ENCODE measurements at places on chromosomes 4 and X. TPM values are rescaled to one million over a fixed set of nuclear protein-coding genes. Genes with fewer than 3 reads are reported as not detected.

DNA sequence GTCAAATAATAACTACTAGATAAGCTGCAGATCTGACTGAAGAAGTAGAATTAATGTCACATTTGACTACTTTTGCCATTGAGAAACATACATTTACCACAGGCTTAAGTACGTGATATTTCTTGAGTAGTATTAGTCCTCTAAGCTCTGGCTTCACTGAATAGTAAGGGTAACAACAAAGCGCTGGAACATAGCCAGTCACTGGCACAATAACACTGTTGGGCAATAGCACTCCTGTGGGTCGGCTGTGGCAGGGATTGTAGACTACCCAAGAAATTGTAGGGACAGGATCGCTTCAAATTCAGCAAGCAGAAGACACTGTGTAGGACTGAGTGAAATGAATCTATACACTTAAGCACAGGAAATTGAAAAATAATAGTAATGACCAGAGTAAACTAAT, 27.1 kb upstream of the IL15 start:
- no peak overlapping the region for H3K27ac ChIP-seq
- no peak for DNase-seq
- peaks cover 6% of the 10 kb centered on the region for H3K36me3 ChIP-seq
- no peak overlapping the region for H3K4me3 ChIP-seq

- no peak for DNase-seq
- peak overlapping the region; percentile 0 for H3K27ac ChIP-seq
- no peaks in the 10 kb centered on the region for H3K27me3 ChIP-seq
- peaks cover 15% of the 10 kb centered on the region for H3K4me1 ChIP-seq
- H3K4me3 ChIP-seq, result no peak overlapping the region
- peaks cover 55% of the 10 kb centered on the region for H3K36me3 ChIP-seq
Observed at GRCh38 chr4:105453550-105454205, 20.2 kb downstream of the PPA2 start.

Gene NPFFR2
- not detected for total RNA-seq

Gene CLCN5
- total RNA-seq, result 5.3 TPM

GRCh38 chr4:13386405-13387107, 97.6 kb downstream of the RAB28 start:
- DNase-seq, result no peak
- peaks cover 24% of the 10 kb centered on the region for H3K36me3 ChIP-seq
- H3K27ac ChIP-seq, result no peak overlapping the region
- H3K4me1 ChIP-seq, result peaks cover 4% of the 10 kb centered on the region
- H3K27me3 ChIP-seq, result no peaks in the 10 kb centered on the region

DNA sequence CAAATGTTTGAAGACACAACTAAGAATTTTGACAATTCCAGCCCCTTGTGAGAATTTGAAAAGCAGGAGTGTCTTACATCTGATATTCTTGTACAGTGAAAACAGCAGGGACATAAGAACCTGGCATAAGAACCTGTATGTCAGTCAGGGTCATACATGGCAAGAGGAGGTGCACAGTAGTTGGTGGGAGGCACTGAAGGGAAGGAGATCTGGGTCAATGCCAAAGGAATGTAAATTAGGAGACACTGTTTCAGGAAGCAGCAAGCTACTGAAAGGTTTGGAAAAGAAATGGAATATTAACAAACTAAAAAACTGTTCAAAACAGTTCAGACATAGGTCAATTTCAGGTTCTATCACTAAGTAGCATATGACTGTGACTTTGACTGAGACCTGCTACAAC, 25.0 kb upstream of the SPP1 start:
- H3K27me3 ChIP-seq, result peaks cover 38% of the 10 kb centered on the region
- no peaks in the 10 kb centered on the region for H3K36me3 ChIP-seq
- no peak overlapping the region for H3K27ac ChIP-seq
- no peak overlapping the region for H3K4me3 ChIP-seq

DNA sequence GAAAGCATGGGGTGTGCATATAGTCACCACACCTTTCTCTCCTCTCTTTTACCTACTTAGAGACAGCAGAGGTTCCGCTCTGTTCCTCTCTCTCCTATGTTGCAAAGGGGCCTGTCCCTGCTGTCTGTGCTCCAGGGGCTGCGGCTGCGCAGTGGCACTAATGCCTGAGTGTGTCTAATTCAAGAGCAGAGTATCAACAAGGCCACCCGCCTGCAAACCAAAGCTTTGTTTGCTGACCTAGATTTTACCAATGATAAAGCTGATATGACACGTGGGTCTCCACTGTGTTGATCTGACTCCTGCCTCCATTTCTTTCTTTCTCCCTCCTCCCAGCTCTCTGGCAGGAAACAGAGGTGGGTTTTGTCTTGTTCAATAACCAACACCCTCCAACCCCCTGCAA, 74.9 kb downstream of the NSG1 start:
- no peak overlapping the region for H3K4me3 ChIP-seq
- peak overlapping the region; percentile 56 for H3K27ac ChIP-seq
- peaks cover 21% of the 10 kb centered on the region for H3K4me1 ChIP-seq
- no peaks in the 10 kb centered on the region for H3K27me3 ChIP-seq

GRCh38 chr4:67101612-67102011, 443.7 kb downstream of the CENPC start:
- no peaks in the 10 kb centered on the region for H3K4me1 ChIP-seq
- no peaks in the 10 kb centered on the region for H3K36me3 ChIP-seq
- DNase-seq, result no peak
- H3K4me3 ChIP-seq, result no peak overlapping the region

Gene SLC30A9
- total RNA-seq, result 33.9 TPM

Gene TMEM129
- total RNA-seq, result 24.7 TPM

- no peak overlapping the region for H3K4me3 ChIP-seq
- H3K36me3 ChIP-seq, result no peaks in the 10 kb centered on the region
- peaks cover 3% of the 10 kb centered on the region for H3K27me3 ChIP-seq
- no peak for DNase-seq
- no peaks in the 10 kb centered on the region for H3K4me1 ChIP-seq
Observed at GRCh38 chr4:169142391-169142790, 128.4 kb downstream of the SH3RF1 start.

Gene CENPVL2
- not detected for total RNA-seq

GRCh38 chr4:187232196-187232595, 508.5 kb upstream of the FAT1 start:
- H3K36me3 ChIP-seq, result no peaks in the 10 kb centered on the region
- H3K27ac ChIP-seq, result no peak overlapping the region
- H3K27me3 ChIP-seq, result no peaks in the 10 kb centered on the region
- DNase-seq, result no peak

GRCh38 chrX:48645669-48646068, 37.9 kb upstream of the WAS start:
- DNase-seq, result no peak
- no peak overlapping the region for H3K4me3 ChIP-seq
- no peaks in the 10 kb centered on the region for H3K36me3 ChIP-seq
- no peak overlapping the region for H3K27ac ChIP-seq
- no peaks in the 10 kb centered on the region for H3K27me3 ChIP-seq

DNA sequence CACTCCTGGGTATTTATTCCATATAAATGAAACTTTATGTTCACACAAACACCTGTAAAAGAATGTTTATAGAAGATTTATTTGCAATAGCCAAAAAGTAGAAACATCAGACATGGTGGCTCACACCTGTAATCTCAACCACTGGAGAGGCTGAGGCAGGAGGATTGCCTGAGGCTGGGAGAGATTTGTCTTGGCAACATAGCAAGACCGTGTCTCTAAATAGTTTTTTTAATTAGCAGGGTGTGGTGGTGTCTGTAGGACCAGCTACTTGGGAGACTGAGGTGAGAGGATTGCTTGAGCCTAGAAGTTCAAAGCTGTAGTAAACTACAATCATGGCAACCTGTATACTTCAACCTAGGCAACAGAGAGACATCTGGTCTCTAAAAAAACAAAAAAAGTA, 27.7 kb upstream of the NFKB1 start:
- H3K27me3 ChIP-seq, result peaks cover 2% of the 10 kb centered on the region
- peaks cover 6% of the 10 kb centered on the region for H3K36me3 ChIP-seq
- peaks cover 9% of the 10 kb centered on the region for H3K4me1 ChIP-seq
- H3K27ac ChIP-seq, result no peak overlapping the region

Gene FAM9B
- not detected for total RNA-seq

Gene NAA10
- 92.8 TPM for total RNA-seq

Gene NPNT
- total RNA-seq, result not detected

Gene LDB2
- not detected for total RNA-seq

- H3K4me3 ChIP-seq, result peak overlapping the region; percentile 91
- H3K4me1 ChIP-seq, result peaks cover 21% of the 10 kb centered on the region
- DNase-seq, result no peak
- peak overlapping the region; percentile 63 for H3K27ac ChIP-seq
- H3K27me3 ChIP-seq, result no peaks in the 10 kb centered on the region
- peaks cover 5% of the 10 kb centered on the region for H3K36me3 ChIP-seq
Observed at GRCh38 chrX:49237060-49237459, 1.8 kb downstream of the CCDC22 start.

Gene MTNR1A
- total RNA-seq, result not detected

DNA sequence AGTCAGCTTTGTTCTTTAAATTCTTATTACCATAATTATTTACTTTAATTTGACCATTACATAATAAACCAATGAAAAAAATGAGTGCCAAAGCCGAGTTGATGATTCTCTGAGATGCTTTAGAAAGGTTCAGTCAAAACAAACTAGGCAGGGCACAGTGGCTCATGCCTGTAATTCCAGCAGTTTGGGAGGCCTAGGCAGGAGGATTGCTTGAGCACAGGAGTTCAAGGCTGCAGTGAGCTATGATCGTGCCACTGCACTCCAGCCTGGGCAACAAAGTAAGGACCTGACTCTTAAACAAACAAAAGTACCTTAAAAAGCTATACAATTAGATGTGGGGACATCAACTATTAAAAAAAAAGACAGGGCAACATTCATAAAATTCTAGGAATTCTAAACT, 75.0 kb downstream of the AFAP1 start:
- peaks cover 25% of the 10 kb centered on the region for H3K4me1 ChIP-seq
- DNase-seq, result no peak
- H3K27me3 ChIP-seq, result no peaks in the 10 kb centered on the region

Gene PPA2
- total RNA-seq, result 67.0 TPM

DNA sequence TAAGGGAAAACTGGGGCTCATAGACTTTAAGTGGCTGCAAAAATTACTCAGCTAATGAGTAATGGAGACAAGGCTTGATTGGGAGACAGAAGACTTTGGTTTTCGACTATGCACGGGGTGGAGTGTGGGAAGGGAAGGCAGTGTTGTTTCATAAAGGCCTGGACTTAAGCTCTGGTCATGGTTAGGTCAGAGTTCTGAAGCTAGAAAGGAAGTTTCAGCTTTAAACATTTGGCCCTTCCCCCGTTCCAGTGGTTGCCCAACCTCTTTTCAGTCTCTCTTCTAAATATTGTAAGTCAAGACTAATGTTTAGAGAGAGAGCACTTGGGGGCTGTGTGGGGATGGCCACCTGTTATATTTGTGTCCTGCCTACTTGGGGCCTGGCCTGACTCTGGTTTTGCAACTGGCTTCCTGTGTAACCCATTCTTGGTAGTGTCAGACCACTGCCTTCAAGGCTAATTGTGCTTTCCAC, 21.0 kb downstream of the MSN start:
- no peaks in the 10 kb centered on the region for H3K27me3 ChIP-seq
- peaks cover 83% of the 10 kb centered on the region for H3K4me1 ChIP-seq
- H3K4me3 ChIP-seq, result peak overlapping the region; percentile 13
- peaks cover 37% of the 10 kb centered on the region for H3K36me3 ChIP-seq

Gene NHS
- 1.4 TPM for total RNA-seq

- H3K4me3 ChIP-seq, result no peak overlapping the region
- peaks cover 39% of the 10 kb centered on the region for H3K4me1 ChIP-seq
- H3K27ac ChIP-seq, result no peak overlapping the region
- H3K27me3 ChIP-seq, result no peaks in the 10 kb centered on the region
- DNase-seq, result no peak
Observed at GRCh38 chr4:99827454-99827853, 10.8 kb downstream of the DAPP1 start.

DNA sequence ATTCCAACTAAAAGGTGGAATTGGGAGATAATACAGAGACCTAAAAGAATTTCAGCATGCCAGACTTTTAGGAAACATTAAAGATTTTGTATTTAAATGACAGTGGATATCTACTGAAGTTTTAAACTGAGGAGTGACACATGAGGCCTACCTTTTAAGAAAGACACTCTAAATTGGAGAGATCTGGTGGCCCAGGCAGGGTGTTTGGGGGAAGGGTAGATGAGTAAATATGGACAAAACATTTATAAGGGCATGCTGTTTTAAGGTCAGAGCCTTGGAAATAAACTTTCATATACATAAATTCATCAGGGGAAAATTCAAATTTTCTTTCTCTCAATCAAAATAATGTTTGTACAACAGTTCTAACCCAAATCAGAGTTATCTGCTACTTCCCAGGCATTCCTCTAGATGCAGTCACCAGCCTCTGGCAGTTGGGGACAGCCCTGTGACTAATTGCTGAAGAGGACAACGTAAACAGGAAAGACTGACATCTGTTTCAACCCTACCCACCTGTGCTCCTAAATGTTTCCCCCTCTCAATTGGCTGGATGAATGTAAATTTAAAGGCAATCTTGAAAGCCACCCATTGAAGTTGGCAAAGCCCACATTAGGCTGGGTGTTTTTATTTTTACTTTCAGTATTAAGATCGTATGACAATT, 1646.9 kb upstream of the ADGRL3 start:
- no peaks in the 10 kb centered on the region for H3K4me1 ChIP-seq
- H3K4me3 ChIP-seq, result no peak overlapping the region
- H3K36me3 ChIP-seq, result no peaks in the 10 kb centered on the region
- H3K27me3 ChIP-seq, result no peaks in the 10 kb centered on the region
- no peak for DNase-seq

GRCh38 chrX:153312041-153312440, 9.5 kb downstream of the PNMA6F start:
- H3K27ac ChIP-seq, result no peak overlapping the region
- H3K4me1 ChIP-seq, result no peaks in the 10 kb centered on the region
- no peaks in the 10 kb centered on the region for H3K36me3 ChIP-seq
- no peak for DNase-seq
- no peak overlapping the region for H3K4me3 ChIP-seq

DNA sequence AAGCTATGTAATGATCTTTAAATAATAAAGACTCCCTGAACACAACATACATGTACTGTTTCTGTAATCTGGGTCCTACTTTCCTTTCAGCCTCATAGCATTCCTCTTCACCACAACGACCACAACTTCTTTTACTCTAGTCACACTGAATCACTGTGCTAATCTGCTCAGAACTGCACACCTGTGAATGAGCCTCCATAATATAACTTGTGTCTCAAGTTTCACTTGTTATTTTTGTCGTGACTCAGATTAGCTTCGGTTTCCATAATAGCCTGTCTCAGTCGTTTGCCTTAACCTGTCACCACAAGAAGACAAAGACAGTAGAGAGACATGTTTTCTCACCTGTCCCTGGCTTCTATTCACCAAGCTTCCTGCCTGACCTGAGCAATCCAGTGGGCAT, 61.8 kb downstream of the MAGED1 start:
- H3K36me3 ChIP-seq, result no peaks in the 10 kb centered on the region
- H3K4me3 ChIP-seq, result no peak overlapping the region
- H3K27me3 ChIP-seq, result peaks cover 12% of the 10 kb centered on the region
- H3K27ac ChIP-seq, result no peak overlapping the region

Gene CABS1
- not detected for total RNA-seq

Gene CYSLTR1
- 2.1 TPM for total RNA-seq

- H3K36me3 ChIP-seq, result no peaks in the 10 kb centered on the region
- no peaks in the 10 kb centered on the region for H3K4me1 ChIP-seq
- peaks cover 47% of the 10 kb centered on the region for H3K27me3 ChIP-seq
- DNase-seq, result no peak
Observed at GRCh38 chr4:815464-816146, 10.3 kb downstream of the CPLX1 start.
